ENCODE measurements at places on chromosomes 11 and 22.
A peak's percentile ranks its signal among the peaks of the same experiment; 100 is the strongest.

- DNase-seq = no peak
Observed at GRCh38 chr11:19970944-19971343, 189.3 kb downstream of the DBX1 start.

DNA sequence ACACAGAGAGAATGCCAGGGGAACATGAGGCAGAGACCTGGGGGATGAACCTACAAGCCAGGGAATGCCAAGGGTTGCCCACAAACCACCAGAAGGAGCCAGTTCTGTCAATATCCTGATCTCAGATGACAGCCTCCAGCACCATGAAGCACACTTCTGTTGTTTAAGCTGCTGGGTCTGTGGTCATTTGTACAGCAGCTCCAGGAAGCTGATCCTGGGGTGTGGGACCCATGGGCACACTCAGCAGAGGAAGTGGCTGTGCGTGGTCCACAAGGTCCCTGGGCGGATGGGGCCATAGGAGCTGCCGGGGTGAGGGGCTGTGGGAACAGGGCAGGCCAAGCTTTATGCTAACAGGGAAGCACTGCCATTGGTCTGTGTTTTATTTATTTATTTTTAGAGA, 12.1 kb downstream of the PPM1F start:
- no peak for DNase-seq

DNA sequence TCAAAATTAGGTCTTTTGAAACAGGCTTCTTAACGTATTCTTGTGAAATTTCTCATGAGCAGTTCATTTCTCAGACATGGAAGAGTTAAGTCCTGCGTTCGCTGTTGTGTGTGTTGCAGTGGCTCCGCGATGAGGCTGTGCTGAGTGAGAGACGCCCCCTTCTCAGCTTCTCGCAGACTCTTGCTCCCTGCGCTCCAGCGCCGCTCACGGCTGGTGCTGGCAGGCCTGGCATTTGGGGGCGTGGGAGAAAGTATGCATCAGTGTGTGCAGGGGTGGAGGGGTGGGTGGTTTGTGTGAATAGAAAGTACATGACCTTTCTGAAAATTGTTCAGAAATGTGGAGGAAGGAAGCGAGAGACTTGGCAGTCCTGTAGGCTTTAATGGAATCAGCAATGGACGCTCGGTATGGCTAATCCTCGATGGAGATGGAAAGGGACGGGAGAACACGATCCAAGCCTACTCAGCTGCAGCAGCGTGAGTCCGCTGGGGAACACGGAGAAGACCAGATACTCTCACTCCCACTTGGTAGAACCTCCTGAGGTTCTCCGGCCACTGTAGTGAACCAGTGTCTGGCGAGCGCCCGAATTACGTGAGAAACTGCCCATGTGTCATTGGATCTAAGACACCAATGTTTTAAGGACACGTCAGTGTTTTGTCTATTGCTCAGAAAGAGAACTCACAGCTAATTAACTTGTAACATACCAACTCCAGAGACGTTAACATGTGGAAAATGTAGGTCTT, 5.9 kb downstream of the TAB1 start:
- DNase-seq = no peak

DNA sequence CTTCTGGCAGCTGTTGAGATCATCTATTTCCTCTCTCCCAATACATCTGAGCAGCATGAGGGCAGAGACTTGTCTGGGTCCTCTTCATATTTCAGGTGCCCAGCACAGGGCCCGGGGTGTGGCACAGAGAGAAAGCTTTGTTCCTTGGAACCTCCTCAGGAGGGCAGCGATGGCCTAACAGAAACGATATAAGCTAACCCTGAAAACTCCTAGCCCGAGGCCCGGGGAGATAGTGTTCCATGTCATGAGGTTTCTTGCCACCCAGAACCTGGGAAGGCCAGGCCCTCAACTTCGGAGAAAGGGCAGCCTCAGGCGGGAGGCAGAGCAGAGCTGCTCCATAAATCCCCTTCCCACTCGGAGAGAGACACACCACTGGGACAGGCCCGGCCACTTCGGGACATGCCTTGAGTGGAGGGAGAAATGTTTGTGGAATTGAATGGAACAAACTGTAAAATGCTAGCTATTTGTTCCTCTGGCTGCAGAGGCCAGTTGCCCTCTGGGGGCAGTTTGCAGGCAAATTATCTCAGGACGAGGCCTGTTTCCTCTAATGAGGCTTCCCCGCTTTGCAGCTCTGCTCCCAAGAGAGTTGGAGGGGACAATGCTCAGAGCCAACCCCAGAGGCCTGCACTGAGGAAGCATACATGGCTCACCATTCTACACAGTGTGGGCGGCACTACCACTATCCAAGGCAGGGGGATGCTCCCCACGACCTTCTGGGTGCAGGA, 11.6 kb downstream of the ARRB1 start:
- no peak for DNase-seq

- peak; percentile 14 for DNase-seq
Observed at GRCh38 chr22:44085743-44086270, 61.7 kb downstream of the PARVB start.

- DNase-seq = no peak
Observed at GRCh38 chr11:126061707-126062678, 673 bp downstream of the CDON start.

DNA sequence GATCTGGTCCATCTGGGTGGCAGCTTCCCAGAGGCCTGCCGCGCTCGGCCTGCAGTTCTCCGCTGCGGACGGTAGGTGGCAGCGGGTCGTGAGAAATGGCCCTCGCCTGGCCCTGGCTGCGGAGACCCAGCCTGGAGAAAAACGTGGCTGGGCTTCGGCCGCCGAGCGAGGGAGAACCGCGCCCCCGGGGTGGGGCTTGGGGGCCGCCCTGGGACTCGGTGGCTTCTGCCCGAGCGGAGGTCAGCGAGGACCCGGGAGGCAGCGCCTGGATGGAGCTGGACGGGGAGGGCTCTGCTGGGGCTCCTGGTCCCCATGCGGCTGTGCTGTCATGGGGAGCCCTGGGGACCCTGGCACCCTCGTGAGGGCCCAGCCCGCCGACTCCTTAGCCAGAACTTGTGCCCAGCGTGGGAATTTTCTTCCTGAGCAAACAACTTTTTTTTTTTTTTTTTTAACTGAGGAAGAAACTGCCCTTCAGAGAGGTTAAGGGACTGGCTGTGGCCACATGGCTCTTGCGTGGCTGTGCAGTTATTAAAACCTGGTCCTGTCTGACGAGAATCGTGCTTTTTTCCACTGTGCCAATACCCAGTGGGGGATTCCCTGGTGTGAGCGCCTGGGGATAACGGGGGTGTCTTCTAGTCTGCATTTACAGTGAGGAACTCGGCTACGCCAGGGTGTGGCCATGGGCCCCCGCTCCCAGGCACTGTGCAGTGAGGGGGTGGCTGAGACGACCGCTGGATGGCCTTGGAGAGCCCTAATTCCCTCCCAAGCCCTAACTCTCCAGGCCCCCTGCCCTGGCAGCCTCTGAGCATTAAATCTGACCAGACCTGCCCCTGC, 535.6 kb downstream of the INSC start:
- peak; percentile 65 for DNase-seq

- DNase-seq = no peak
Observed at GRCh38 chr11:4695442-4695841, 2.2 kb downstream of the OR51E2 start.

DNA sequence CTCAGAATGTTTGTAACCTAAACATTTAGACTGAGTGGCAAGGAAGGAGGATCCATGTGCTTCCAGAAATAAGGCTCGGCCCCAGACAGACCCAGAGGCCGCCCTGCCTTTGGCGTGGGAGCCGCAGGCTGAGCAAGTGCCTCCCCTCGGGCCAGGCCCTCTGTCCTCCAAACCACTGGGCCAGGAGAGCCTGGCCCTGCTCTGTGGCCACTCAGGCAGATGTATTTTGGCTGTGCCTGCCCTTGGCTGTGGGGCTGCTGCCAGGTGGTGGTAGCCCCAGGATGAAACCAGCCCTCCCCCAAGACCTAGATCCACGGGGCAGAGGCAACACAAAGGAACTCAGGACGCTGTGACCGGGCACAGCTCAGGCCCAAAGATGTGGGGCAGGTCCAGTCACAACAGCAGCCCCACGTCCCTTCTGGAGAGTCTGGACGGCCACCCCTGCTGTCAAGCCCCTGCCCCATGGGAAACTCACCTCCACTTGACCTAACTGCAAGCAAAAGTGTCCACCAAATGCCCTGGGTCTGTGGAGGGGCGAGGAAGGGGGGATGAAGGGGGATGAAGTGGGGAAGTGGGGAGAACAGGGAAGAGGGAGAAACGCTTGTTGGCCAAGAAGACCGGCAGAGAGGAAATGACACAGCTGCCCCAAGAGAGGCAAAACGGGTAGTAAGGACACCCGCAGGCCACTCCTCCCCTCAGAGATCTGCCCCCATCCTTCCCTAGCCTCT, 24.0 kb downstream of the PISD start:
- DNase-seq = peak; percentile 59

DNA sequence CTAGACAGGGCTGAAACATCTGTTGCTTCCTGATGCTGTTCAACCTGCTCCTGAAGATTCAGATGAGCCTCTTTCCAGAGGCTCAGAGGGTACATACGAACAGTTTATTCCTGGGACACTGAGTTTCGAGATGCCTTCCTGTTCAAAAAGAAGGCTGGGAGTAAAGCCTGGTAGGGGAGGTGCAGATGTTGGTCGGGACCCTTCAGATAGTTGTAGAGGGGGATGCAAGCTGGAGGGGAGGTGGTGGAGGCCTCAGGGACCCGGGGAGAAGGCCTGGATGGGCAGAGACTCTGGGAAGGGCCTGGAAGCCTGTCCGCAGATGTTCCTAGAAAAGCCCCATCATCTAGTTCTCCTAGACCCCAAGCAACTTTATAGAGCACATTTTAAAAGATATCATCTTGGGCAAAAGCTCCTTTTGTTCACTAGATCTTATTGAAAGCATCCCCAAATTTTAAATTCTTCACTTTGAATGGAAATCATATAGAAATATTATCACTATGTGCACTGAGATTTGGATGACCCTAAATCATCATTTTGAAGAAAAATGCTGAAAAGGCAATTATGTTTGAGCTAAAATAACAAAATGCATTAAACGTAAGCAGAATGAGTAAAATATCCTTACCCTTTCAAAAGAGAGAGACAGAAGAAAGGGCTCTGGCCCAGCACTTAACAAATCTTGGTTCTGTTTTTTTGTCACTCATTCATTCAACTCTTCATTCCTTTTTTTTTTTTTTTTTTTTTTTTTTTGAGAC, 41.2 kb downstream of the RTL6 start:
- no peak for DNase-seq

GRCh38 chr11:64233913-64234586, at the start of gene VEGFB:
Gene VEGFB, plus strand, starts transcription at chr11:64234584. Its CDS starts 250 bp downstream, at chr11:64234834.
- peak; percentile 79 for DNase-seq

DNA sequence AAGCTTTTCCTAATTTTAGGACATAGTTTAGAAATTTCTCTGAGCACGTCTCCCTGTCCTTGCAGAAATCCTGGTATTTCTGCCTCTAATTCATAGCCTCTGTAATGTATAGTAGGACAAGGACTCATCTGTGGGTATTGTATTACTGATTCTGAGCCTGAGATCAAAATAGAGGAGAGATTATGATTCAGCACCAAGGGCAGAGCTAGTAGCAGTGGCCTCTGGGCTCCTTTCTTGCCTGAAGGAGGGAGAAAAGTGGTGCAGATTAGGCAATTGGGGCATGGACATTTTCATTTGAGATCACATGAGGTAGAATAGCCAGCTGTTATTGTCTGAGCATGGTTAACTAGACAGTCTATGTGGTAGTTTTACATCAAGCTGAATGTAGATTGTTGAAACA, 2.8 kb downstream of the MADD start:
- DNase-seq = no peak

GRCh38 chr22:27798511-27799014, 3.0 kb downstream of the MN1 start:
- DNase-seq = no peak

- no peak for DNase-seq
Observed at GRCh38 chr11:126156814-126157213, 54.6 kb downstream of the RPUSD4 start.

- no peak for DNase-seq
Observed at GRCh38 chr11:73652046-73652730, 5.8 kb downstream of the PLEKHB1 start.

DNA sequence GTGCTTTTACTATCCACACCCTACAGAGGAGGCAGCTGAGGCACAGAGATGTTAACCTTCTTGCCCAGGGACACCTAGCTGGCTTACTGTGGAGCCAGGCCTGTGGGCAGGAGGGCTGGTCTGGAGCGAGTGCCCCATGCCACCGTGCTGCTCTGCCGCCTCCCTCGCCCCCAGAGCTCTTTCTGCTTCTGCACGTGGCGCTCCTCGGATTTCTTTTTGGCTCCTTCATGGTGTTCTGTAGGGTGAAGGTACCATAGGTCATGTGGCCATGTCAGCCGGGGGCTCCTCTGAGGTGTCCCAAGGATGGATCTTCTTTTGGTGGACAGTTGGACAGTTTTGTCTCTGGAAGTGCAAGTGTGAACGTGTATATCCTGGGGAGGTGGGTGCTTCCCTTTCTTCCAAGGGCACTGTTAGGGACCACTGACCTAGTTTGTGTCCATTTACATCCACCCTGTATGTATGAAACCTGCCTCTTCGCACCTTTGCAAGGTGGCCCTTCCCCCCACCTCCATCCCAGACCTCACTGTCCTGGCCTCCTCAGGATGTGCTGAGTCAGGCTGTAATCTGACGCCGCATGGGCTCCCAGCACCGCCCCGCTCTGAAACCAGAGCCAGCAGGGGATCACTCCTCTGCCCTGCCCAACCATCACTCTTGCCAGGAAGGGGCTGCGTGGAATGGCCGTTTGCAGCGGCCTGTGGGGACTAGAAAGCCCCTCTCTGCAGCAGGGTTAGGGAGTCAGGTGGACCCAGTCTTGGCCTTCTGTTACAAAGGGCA, 31.7 kb downstream of the POLR3H start:
- DNase-seq = no peak

- no peak for DNase-seq
Observed at GRCh38 chr22:47299211-47299862, 536.9 kb downstream of the TBC1D22A start.

DNA sequence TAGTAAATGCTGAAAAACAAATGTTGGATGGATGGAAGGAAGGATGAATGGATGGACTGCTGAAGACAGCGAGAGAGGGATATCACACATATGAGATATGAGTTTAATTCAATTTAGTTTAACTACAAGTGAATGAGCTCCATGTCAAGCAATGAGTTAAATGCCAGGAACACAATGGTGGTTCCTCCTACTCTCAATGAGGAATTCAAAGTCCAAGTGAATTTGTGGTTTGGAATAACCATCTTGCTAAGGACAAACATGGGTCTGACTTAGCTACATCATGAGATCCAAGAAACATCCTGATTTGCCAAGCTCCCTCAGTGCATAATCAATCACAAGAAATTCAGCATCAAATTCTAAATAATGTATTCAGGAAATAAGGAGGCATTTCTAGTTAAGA, 26.1 kb upstream of the PPP2R1B start:
- no peak for DNase-seq

GRCh38 chr22:40289991-40290459, 56.3 kb upstream of the ADSL start:
- peak; percentile 68 for DNase-seq

- no peak for DNase-seq
Observed at GRCh38 chr22:41501209-41501608, 32.3 kb downstream of the ACO2 start.

- DNase-seq = no peak
Observed at GRCh38 chr11:19347911-19348310, 107.2 kb upstream of the E2F8 start.

GRCh38 chr22:44666207-44666585, 35.8 kb upstream of the PRR5 start:
- no peak for DNase-seq

- no peak for DNase-seq
Observed at GRCh38 chr11:33366918-33367317, 109.7 kb downstream of the HIPK3 start.
